ENCODE measurements at places on chromosomes 5 and 9.

DNA sequence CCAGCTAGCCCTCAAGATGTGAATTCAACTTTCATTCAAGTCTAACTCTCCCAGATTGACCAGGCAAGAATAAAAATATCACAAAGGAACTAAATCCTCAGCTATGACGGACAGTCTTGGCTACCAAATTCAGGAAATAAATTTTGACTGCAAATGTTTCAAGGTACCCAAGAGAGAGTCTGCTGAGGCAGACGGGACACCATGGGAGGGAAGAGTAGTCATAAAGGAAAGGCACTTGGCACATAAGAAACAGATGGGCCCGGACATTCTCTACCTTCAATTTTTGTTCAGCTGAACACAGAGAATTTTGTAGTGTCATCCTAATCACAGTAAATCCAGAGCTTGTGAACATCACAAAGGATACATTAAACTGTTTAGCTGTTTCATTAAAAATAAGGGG is 390.0 kb downstream of the DTWD2 start:
- H3K4me3 ChIP-seq, result no peak overlapping the region
- no peaks in the 10 kb centered on the region for H3K27me3 ChIP-seq
- H3K27ac ChIP-seq, result no peak overlapping the region
- H3K36me3 ChIP-seq, result no peaks in the 10 kb centered on the region

DNA sequence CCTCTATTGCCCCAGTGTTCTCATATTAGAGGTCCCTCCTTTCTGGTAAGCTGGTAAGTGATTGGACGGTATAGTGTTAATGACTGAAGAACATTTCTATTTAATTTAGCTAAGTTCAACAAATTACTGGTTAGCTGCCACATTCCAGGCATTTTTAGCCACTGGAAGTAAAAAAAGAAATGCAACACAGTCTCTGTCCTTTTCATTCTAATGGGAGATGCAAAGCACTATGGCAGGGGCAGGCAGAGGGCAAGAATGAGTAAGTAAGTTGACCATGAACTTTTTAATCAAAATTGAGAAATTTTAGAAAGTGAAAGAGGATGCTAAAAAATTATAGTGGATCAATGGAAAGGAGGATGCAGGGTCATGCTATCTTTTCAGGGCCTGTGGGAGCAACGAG is 137.4 kb downstream of the GPBP1 start:
- no peaks in the 10 kb centered on the region for H3K27me3 ChIP-seq
- no peak overlapping the region for H3K4me3 ChIP-seq
- H3K27ac ChIP-seq, result no peak overlapping the region
- no peak for DNase-seq

DNA sequence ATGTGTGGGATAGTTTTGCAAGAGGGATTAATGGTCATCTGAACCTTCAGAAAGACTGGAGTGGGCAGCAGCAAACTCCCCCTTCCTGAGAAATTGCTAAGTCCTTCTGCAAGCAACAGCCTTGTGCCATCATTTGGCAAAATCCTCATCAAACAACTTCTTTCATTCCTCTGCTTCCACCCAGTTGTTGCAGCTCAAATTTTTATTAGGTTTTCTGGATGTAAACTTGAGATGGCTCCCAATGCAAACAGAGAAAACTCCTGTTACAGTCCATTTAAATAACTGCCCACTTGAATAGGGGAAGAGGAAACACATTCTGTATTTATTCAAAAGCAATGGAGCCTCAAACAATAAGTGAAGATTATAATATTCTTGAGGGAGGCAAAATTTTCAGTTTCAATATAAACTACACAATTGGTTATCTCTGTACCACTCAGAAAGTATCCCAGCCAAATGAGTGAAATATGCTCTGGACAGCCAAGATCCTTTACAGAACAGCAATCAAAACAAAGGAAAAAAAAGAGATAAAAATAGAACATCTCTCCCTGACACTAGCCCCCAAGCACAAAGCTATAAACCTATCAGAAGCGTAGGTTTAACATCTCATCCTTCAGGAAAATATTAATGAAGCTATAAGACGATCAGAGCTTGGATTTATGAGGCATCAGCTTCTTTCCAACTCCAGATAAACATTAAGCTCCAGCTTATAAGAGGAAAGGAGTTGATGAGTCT is 17.3 kb upstream of the DAP start:
- no peaks in the 10 kb centered on the region for H3K27me3 ChIP-seq

GRCh38 chr5:125257997-125258396 is 511.6 kb upstream of the ZNF608 start:
- H3K4me1 ChIP-seq, result no peaks in the 10 kb centered on the region
- no peaks in the 10 kb centered on the region for H3K27me3 ChIP-seq
- no peak for DNase-seq
- H3K27ac ChIP-seq, result no peak overlapping the region

- H3K27ac ChIP-seq, result no peak overlapping the region
- no peaks in the 10 kb centered on the region for H3K36me3 ChIP-seq
- DNase-seq, result no peak
- no peak overlapping the region for H3K4me3 ChIP-seq
These were observed 36.5 kb downstream of the ZCCHC7 start for GRCh38 chr9:37156781-37157356.

DNA sequence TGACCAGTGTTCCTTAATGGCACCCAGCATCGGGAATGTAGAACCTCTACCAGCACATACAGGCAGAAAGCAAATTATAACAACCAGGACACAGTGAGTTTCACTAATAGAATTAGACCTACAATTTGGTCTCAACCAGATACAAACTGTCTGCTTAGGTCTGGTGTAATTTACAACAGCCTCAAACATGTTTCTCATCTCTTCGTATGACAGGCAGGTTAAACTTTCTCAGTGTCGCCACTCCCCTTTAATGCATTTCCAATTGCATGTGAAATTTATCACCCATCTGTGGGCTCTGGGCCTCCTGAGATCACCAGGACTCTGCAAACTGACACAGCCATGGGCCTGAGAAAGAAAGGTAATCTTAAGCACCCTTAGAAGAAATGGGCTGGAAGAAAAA is 218.7 kb downstream of the DCP2 start:
- H3K36me3 ChIP-seq, result no peaks in the 10 kb centered on the region
- H3K4me3 ChIP-seq, result no peak overlapping the region
- no peaks in the 10 kb centered on the region for H3K27me3 ChIP-seq
- H3K4me1 ChIP-seq, result peaks cover 13% of the 10 kb centered on the region

DNA sequence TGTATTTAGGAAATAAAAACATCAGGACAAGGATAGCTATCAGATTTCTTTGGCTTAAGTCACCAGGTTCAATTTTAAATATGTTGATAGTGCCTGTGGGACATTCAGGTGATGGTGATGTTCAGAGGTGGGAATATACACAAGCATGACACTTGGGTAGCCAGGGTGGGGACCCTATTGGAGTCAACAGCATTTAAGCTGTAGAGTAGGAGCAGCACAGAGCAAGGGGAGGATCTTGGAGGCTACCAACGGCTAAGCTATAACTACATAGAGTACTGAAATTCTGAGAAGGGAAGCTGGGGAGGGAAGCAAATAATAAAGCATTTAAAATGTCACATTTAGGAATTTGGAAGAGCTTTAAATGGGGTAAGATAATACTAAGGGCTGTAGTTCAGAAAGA is 177.7 kb downstream of the CPLANE1 start:
- no peaks in the 10 kb centered on the region for H3K36me3 ChIP-seq
- no peak for DNase-seq
- H3K27ac ChIP-seq, result no peak overlapping the region
- no peaks in the 10 kb centered on the region for H3K27me3 ChIP-seq

GRCh38 chr9:112174222-112174964 is 704 bp downstream of the SUSD1 start:
- DNase-seq, result no peak
- H3K36me3 ChIP-seq, result no peaks in the 10 kb centered on the region
- peak overlapping the region; percentile 61 for H3K27ac ChIP-seq
- peak overlapping the region; percentile 61 for H3K4me3 ChIP-seq
- peaks cover 35% of the 10 kb centered on the region for H3K4me1 ChIP-seq

DNA sequence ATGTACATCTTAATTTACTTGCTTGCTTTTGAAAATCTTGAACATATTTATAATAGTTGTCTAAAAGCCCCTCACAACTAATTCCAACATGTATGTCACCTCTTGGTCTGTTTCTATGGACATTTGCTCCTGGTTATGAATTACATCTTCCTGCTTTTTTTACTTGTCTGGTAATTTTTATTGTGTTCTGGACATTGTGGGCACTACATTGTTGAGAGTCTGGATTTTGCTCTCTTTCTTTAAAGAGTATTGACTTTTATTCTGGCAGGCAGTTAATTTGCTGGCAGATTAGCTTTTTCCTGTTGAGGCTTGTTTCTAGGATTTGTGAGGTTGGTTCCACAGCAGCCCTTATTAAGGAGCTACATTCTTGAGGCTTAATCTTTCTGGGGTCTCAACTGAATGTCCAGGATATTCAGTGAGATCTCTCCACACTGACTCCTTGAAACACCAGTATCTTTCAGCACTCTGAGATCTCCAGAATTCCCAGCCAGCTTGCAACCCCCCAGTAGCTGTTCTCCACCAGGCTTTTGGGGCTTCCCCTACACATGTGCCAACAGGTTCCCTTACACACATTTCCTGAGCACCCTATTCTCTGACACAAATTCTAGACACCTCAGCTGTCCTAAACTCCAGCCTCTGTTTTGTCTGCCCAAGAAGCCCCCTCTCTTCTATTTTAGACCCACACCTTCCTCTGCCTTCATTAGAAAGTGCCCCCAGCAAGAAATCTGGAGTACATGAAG is 27.4 kb downstream of the KIAA1191 start:
- no peaks in the 10 kb centered on the region for H3K27me3 ChIP-seq
- H3K27ac ChIP-seq, result no peak overlapping the region
- no peaks in the 10 kb centered on the region for H3K4me1 ChIP-seq
- H3K36me3 ChIP-seq, result no peaks in the 10 kb centered on the region
- no peak overlapping the region for H3K4me3 ChIP-seq

GRCh38 chr9:12060811-12061210 is 632.4 kb upstream of the TYRP1 start:
- no peaks in the 10 kb centered on the region for H3K36me3 ChIP-seq
- DNase-seq, result no peak
- H3K4me3 ChIP-seq, result no peak overlapping the region
- H3K27ac ChIP-seq, result no peak overlapping the region

DNA sequence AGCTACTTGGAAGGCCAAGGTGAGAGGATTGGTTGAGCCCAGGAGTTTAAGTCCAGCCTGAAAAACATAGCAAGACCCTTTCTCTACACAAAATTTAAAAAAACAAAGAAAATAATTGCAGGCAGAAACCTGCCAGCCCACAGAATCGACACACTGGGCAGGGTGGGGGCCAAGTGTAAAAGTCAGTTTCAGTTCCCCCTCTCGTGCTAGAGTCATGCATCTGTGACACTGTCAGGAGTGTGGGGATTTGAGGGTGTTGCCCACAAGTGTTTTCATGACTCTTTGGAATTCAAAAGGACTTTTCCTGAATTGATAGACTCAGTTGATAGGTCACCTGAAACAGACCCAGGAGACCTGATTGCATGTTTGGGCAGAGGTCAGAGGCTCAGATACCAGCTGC is 47.6 kb downstream of the PRRC2B start:
- peaks cover 86% of the 10 kb centered on the region for H3K36me3 ChIP-seq
- H3K27ac ChIP-seq, result no peak overlapping the region
- DNase-seq, result no peak
- H3K4me3 ChIP-seq, result no peak overlapping the region
- H3K27me3 ChIP-seq, result no peaks in the 10 kb centered on the region

DNA sequence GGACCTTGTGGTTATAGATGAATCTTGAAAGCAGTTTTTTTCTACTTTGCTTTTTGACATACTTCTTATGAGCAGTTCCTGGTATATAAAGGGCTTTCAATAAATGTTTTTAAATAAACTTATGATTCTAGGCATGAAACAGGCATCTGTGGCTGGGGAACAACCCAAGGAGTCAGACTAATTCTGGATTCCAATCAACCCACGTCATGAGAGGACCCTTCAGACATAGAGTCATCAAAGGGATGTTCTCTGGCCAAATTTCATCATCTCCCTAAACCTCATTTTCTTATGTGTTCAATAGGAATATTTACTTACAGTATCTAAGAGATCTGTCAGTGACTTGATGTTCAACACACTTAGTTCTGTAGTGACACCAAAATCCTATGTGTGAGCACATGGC is 243.8 kb upstream of the ZNF462 start:
- peaks cover 10% of the 10 kb centered on the region for H3K4me1 ChIP-seq
- no peaks in the 10 kb centered on the region for H3K27me3 ChIP-seq
- no peaks in the 10 kb centered on the region for H3K36me3 ChIP-seq

GRCh38 chr9:125593581-125594222 is 113.3 kb downstream of the MAPKAP1 start:
- H3K36me3 ChIP-seq, result no peaks in the 10 kb centered on the region
- no peaks in the 10 kb centered on the region for H3K4me1 ChIP-seq
- H3K27ac ChIP-seq, result no peak overlapping the region
- DNase-seq, result no peak
- H3K4me3 ChIP-seq, result no peak overlapping the region
- no peaks in the 10 kb centered on the region for H3K27me3 ChIP-seq

DNA sequence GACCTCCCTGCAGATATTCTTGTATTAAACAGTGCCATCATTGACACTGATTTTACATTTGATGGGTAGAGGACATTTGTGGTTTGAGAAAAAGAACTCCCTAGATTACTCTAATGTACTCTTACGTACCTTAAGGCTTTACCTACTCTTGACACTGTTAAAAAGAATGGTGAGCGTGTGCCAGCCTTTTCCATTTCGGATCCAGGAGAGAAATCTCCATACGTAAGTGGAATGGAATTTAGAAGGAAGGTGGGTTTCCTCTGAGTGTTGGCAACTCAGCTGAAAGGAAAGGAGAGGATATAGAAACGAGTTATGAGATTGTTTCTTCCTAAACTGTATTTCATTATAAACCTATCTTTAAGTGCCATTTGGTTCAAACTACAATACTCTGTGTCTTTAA is 40.9 kb downstream of the TNPO1 start:
- H3K36me3 ChIP-seq, result no peaks in the 10 kb centered on the region
- H3K4me3 ChIP-seq, result no peak overlapping the region
- no peaks in the 10 kb centered on the region for H3K27me3 ChIP-seq
- peaks cover 62% of the 10 kb centered on the region for H3K4me1 ChIP-seq

DNA sequence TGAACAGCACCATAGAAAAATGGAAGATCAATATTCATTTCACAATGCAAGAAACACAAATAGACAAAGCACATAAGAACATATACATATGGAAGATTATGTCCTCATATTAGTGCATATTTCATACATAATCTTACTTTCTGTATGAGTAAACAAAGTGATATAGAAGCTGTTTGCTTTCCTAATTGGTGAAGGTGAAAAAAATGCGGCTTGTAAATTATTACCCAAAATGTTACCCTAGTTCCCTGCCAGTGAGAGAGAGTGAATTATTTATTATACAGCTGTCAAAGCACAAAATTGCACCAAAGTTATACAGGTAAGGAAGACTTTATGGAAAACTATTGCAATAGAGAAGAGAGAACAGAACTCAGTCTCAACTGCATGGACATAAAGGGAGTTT is 1485.0 kb upstream of the CDH9 start:
- no peaks in the 10 kb centered on the region for H3K27me3 ChIP-seq
- H3K36me3 ChIP-seq, result no peaks in the 10 kb centered on the region
- H3K4me3 ChIP-seq, result no peak overlapping the region
- no peak overlapping the region for H3K27ac ChIP-seq

- no peaks in the 10 kb centered on the region for H3K36me3 ChIP-seq
- no peaks in the 10 kb centered on the region for H3K4me1 ChIP-seq
- DNase-seq, result no peak
- no peaks in the 10 kb centered on the region for H3K27me3 ChIP-seq
- H3K27ac ChIP-seq, result no peak overlapping the region
These were observed 110.2 kb downstream of the DAPK1 start for GRCh38 chr9:87607859-87608258.

- H3K27me3 ChIP-seq, result no peaks in the 10 kb centered on the region
- H3K4me3 ChIP-seq, result no peak overlapping the region
- no peak overlapping the region for H3K27ac ChIP-seq
- peaks cover 5% of the 10 kb centered on the region for H3K4me1 ChIP-seq
- no peaks in the 10 kb centered on the region for H3K36me3 ChIP-seq
- DNase-seq, result no peak
These were observed 23.0 kb downstream of the FGF18 start for GRCh38 chr5:171442287-171443042.
